ENCODE measurements at places on chromosomes 7 and 10.

GRCh38 chr10:31381766-31382316 lies 62.8 kb downstream of the ZEB1 start:
- no peak for DNase-seq

- no peak for DNase-seq
Observed at GRCh38 chr10:37976880-37977203, 395 bp upstream of the ZNF25 start.

- no peak for DNase-seq
Observed at GRCh38 chr7:157389951-157390730, 53.3 kb downstream of the DNAJB6 start.

- no peak for DNase-seq
Observed at GRCh38 chr10:86298501-86299001, 68.0 kb downstream of the GRID1 start.

DNA sequence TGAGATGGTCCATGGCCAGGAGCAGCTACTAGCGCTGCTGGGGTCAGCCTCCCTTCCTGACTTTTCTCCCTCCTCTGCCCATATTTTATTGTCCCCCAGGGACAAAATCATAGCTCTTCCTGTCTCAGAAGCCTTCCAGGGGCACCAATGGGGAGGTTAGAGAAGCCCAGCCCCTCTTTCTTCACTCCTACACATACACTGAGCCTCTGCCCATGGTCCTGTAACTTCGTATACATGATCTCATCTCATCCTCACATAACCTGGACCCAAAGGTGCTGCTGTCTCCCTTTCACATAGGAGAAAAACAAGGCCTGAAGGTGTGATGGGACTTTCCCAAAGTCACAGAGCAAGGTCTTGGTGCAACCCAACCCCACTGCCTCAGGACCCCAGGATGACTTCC lies 2.5 kb downstream of the SRRM3 start:
- DNase-seq: no peak

DNA sequence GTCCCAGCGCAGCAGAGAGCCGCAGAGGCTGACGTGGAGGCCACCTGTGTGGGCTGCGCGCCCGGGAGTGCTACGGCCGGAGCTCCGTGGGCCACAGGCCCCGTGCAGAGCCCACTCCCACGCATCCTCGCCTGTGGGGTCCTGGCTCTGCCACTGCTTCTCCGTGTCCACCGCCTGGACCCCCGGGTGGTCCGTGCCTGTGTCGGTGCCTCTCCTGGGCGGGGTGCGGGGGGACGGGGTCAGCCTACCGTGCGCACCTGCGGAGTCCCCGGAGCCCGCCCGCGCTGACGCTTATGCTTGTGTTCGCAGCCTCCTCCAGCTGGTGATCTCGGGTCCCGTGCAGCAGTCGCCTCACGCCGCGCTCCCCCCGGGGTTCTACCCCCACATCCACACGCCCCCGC lies 7.8 kb upstream of the ZNF853 start:
- DNase-seq: no peak

DNA sequence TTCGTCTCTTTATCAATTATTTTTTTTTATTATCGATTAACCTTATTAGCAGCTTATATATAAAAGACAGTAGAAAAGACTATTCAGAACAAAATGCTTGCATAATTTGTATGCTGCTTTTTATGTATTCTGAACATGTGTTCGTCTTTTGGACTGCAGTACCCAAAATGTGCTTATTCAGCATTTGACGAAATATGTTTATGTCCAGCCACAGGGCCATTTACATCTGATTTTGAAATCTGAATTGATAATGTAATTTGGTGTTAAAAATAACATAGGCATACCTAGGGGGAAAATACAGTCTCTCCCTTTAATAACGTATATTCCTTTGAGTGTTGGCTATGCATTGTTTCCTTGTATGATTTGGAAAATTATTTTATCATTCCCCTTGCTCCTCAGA lies 386.0 kb downstream of the EXOC4 start:
- DNase-seq: no peak

- DNase-seq: no peak
Observed at GRCh38 chr10:3791974-3792633, 7.1 kb upstream of the KLF6 start.

DNA sequence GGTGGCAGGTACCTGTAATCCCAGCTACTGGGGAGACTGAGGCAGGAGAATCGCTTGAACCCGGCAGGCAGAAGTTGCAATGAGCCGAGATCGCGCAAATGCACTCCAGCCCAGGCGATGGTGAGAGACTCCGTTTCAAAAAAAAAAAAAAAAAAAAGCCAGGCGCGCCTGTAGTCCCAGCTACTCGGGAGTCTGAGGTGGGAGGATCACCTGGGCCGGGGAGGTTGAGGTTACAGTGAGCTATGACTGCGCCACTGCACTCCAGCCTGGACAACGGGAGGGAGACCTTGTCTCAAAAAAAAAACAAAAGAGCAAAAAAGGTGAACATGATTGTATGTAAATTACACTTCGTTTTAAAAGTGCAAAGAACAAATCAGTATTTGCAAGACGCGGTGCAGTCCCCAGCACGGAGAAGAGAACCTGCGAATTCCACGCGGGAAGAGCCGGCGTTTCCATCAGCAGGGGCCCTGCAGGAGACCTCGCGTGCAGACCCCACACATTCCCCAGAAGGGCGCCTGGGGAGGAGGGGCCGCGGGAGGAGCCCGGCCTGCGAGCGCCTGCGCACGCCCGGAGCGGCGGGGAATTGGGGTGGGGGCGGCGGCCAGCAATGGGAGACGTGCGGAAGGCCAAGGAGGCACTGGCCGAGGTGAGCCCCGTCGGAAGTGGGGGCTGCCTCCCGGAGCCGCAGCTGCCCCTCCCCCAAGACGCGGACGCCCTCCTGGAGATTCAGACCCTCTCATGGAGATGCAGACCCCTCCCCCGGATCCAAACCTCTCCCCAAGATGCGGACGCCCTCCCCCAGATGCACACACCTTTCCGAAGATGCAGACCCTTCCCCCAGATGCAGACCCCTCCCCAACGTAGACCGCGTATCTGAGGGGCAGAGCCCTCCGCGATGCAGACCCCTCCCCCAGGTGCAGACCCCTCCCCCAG lies 16.7 kb upstream of the SUN1 start:
- DNase-seq: no peak

GRCh38 chr7:40232242-40232893 lies 97.6 kb downstream of the SUGCT start:
- peak; percentile 8 for DNase-seq

DNA sequence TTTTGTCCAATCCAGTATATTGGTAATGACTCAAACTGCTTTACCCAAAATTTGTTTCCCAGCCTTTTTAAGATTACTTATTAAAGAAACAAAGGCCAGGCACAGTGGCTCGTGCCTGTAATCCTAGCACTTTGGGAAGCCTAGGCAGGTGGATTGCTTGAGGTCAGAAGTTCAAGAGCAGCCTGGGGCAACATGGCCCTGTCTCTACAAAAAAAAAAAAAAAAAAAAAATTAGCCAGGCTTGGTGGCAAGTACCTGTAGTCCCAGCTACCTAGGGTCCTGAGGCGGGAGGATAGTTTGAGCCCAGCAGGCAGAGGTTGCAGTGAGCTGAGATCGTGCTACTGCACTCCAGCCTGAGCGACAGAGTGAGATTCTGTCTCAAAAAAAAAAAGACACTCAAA lies 7.0 kb upstream of the ARHGAP12 start:
- DNase-seq: no peak

GRCh38 chr10:63700631-63701156 lies 179.5 kb downstream of the REEP3 start:
- no peak for DNase-seq

- DNase-seq: no peak
Observed at GRCh38 chr7:77833136-77833535, 34.6 kb downstream of the PHTF2 start.

DNA sequence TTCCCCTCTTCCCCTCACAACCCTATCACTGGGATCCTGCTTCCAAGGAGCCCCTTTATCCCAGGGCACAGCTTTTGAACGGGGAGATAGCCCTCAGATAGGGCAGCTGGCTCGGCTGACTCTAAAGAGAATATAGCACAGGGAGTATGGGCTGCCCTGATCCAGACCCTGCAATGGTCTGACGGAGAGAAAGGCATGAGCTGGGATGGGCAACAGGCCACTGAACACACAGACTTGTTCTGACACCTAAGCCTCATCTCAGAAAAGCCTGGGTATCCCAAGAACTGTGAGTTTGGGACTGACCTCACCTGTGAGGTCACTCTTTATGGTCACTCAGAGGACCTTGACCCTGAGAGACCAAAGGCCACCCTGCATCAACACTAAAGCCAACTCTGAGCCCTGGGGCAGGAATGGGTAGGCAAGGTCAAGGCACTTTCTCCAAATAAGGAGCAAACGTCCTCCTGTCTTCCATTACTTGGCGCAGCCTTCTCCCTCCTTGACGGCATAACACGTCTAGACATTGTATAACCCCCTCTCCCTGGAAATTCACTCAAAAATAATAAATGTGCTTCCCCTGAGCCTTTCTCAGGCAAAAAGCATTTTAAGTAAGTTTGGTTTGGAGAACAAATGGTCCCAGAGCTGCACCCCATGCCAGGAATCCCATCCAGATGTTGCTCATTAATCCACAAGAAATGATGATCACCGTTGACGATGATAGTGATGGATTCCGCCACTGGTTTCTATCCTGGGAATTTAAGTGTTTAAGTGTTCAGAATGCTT lies 8.2 kb upstream of the LRRC18 start:
- DNase-seq: no peak

DNA sequence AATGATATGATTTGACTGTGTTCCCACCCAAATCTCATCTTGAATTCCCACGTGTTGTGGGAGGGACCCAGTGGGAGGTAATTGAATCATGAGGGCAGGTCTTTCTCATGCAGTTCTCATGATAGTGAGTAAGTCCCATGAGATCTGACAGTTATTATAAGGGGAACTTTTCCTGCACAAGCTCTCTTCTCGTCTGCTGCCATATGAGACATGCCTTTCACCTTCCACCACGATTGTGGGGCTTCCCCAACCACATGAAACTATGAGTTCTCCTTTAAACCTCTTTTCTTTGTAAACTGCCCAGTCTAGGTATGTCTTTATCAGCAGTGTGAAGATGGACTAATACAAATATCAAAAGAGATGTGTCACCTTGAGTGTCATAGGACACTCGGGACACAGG lies 502.7 kb upstream of the PODXL start:
- no peak for DNase-seq

- no peak for DNase-seq
Observed at GRCh38 chr10:72007246-72007892, 43.2 kb downstream of the CHST3 start.

- DNase-seq: no peak
Observed at GRCh38 chr7:156979711-156980110, 30.2 kb downstream of the NOM1 start.

- DNase-seq: no peak
Observed at GRCh38 chr7:131595699-131596098, 39.3 kb upstream of the PODXL start.

GRCh38 chr10:75638752-75639151 lies 207.3 kb downstream of the LRMDA start:
- no peak for DNase-seq

- DNase-seq: no peak
Observed at GRCh38 chr10:78277314-78278057, 243.8 kb downstream of the RPS24 start.

GRCh38 chr10:92350411-92350810 lies 59.4 kb downstream of the MARCHF5 start:
- DNase-seq: no peak

GRCh38 chr7:114835861-114836260 lies 86.0 kb upstream of the MDFIC start:
- DNase-seq: no peak

GRCh38 chr7:157003445-157003755 lies 7.1 kb downstream of the MNX1 start:
- no peak for DNase-seq

GRCh38 chr7:26156451-26157420 lies 4.7 kb downstream of the NFE2L3 start:
- DNase-seq: no peak

- DNase-seq: no peak
Observed at GRCh38 chr10:74824184-74824899, 2.1 kb upstream of the KAT6B start.

- DNase-seq: no peak
Observed at GRCh38 chr10:72834183-72834825, 59.2 kb upstream of the OIT3 start.

DNA sequence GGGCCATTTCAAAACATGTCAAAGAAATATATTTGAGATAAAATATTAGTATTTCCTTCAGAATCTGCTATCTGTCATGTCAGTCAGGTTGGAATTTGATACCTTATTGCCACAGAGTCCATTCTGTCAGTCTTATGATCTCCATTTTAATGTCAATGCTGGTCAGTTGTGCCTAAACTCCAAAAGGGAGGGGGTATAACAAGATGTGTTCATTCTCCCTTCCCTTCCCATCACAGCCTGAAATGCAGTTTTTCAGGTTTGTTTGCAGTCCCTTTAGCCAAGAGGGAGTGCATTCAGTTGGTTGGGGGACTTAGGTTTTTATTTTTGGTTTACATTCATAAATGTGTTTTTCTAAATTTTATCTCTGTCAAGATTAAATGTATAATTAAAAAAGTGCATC lies 59.8 kb upstream of the INHBA start:
- no peak for DNase-seq

DNA sequence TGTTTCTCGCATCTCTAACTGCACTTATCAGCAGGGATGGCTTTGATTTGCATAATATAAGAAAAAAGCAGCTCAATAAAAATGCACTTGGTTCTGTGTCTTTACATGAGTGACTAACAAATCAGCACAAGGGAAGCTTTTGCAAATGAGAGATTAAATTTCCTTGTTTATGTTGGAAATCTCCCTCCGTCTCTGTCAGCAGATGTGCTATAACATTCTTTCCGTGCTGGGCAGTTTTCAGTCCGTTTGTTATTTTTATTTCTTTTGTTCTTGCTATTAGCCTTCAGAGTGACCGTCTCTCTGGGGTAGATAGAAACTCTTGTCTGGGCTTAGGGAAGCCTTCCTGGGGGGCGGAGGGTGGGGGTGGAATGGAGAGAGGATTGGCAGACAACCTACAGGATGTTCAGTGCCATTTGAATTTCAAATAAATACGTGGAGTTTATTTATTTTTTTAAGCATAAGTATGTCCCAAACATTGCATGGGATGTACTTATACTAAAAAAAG lies 96.0 kb downstream of the GATA3 start:
- DNase-seq: no peak

GRCh38 chr10:70784016-70784415 lies 1.2 kb downstream of the TBATA start:
- DNase-seq: no peak

DNA sequence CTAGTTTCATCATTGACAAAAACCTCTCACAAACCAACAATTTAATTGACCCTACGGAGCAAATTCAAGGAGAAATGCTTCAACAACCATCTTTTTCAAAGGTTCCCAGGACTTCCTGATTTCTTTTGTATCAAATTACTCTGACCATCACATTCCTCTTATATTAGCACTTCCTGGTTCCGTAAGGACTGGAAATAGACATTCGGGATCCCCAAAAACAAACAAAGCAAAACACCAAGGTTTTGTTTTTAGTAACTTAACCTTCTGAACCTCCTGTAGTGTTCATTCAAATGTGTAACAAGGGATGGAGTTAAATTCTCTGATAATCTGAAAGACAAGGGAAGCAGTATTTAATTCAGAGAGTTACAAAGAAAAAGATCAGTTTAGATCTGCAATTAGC lies 387.6 kb upstream of the NRP1 start:
- no peak for DNase-seq

GRCh38 chr7:70728872-70729552 lies 402.9 kb upstream of the GALNT17 start:
- no peak for DNase-seq

GRCh38 chr10:117988814-117989213 lies 57.9 kb downstream of the RAB11FIP2 start:
- DNase-seq: no peak

GRCh38 chr7:28630350-28630749 lies 218.0 kb downstream of the CREB5 start:
- DNase-seq: no peak
